Small intestine (tissue), 16 donors: ENCODE measurements at places on chromosomes 6 and 20. TPM values are rescaled to one million over a fixed set of nuclear protein-coding genes. Genes with fewer than 3 reads are reported as not detected.

DNA sequence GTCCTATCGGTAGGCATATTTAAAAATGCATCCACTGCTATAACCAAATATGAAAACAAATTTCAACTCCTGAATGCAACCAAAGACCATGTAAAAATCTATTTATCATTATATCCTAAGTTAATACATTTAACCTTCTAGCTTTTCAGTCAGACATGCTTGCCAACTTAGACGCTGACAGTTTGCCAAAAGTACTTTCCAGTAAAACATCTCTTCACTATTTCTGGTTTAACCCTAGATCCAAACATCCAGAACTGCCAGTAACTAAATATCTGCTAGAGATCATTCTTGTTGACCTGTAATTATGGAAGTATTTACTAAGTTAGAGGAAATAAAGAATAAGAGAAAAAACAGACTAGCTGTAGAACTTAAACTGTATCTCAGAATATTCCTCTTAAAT, 210.2 kb upstream of the THEMIS start:
- H3K4me1 ChIP-seq: peaks cover 5% of the 10 kb centered on the region
- no peak for DNase-seq
- no peak overlapping the region for H3K4me3 ChIP-seq
- peaks cover 4% of the 10 kb centered on the region for H3K36me3 ChIP-seq
- no peak overlapping the region for H3K27ac ChIP-seq
- H3K27me3 ChIP-seq: no peaks in the 10 kb centered on the region

DNA sequence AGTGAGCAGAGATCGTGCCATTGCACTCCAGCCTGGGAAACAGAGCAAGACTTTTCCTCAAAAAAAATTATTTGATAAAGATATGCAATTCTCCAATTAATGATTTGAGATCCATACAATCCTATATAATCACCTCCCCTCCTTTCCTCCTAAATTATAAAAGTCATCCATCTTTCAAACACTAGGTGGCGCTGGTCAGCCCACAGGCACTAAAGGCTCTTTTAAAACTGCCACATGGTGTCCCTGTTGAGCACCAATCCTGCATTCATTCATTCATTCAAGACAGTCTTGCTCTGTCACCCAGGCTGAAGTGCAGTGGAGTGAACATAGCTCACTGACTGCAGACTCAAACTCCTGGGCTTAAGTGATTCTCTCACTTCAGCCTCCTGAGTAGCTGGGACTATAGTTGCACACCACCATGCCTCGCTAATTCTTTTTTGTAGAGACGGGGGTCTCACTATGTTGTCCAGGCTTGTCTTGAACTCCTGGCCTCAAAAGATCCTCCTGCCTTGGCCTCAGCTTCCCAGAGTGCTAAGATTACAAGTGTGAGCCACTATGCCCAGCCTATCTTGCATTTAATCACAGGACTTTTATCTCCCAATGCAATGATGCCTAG, 58.7 kb upstream of the SLC2A12 start:
- no peaks in the 10 kb centered on the region for H3K4me1 ChIP-seq
- DNase-seq: peak; percentile 63
- H3K27ac ChIP-seq: no peak overlapping the region
- H3K27me3 ChIP-seq: no peaks in the 10 kb centered on the region
- H3K4me3 ChIP-seq: no peak overlapping the region

Gene DNMT3B
- 1.1 TPM for polyA plus RNA-seq

- no peak for DNase-seq
- H3K36me3 ChIP-seq: no peaks in the 10 kb centered on the region
- H3K4me1 ChIP-seq: no peaks in the 10 kb centered on the region
- H3K27me3 ChIP-seq: no peaks in the 10 kb centered on the region
- no peak overlapping the region for H3K4me3 ChIP-seq
Observed at GRCh38 chr6:139721954-139722353, 347.5 kb upstream of the CITED2 start.

Gene PCSK2
- 0.45 TPM for polyA plus RNA-seq

Gene TRIM40
- 19.5 TPM for polyA plus RNA-seq

Gene TAB2
- polyA plus RNA-seq: 46.9 TPM

DNA sequence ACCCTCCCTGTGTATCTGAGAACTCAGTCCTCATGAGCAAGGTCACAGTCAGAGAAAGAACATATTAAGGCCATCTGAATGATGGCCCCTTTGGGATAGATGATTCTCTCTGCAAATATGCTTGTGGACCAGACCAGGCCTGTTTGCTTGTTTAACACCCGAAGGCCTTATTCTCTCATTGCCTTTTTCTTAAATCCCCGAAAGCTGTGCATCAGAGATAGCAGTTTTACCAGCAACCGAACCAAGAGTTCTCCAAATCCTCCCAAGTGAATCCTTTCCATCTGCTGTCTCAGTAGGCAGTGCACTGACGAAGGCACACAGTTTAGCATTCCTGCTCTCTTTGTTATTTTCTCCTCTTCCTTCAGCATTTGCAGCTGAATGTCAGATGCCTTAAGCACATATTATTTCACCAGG, 79.8 kb downstream of the TRMT6 start:
- no peaks in the 10 kb centered on the region for H3K4me1 ChIP-seq
- no peak overlapping the region for H3K4me3 ChIP-seq
- H3K27ac ChIP-seq: no peak overlapping the region
- no peak for DNase-seq
